Heart left ventricle (tissue), 16 donors: ENCODE measurements at places on chromosomes 11 and 22. TPM values are rescaled to one million over a fixed set of nuclear protein-coding genes. Genes with fewer than 3 reads are reported as not detected.
A peak's percentile ranks its signal among the peaks of the same experiment; 100 is the strongest.

GRCh38 chr11:56906683-56907148, 82.0 kb upstream of the OR5AK2 start:
- no peak for DNase-seq

DNA sequence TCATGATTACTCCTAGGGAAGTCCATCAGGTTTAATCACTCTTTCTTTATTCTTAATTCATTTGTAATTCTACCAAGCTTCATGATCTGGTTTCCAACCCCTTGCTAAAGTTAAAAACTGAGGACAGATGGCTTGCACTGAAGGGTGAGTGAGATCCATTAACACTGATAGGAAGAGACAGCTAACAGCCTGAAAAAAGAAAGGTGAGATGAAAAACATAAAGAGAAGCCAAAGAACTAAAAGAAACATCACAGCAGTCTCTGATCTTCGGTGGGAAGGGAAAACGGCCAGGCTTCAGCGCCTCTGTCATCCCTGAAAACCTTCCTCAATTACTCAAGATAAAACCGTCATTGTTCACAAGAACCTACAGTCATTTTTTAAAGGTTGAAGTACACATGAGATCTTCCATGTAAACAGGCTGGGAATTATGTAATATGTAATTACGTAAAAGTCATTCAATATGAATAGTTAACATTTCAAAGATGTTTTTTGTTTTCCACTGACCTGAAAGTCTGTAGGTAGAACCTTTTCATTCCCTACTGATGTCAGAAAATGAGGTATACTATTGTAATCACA, 41.3 kb downstream of the VSIG10L2 start:
- no peak for DNase-seq

DNA sequence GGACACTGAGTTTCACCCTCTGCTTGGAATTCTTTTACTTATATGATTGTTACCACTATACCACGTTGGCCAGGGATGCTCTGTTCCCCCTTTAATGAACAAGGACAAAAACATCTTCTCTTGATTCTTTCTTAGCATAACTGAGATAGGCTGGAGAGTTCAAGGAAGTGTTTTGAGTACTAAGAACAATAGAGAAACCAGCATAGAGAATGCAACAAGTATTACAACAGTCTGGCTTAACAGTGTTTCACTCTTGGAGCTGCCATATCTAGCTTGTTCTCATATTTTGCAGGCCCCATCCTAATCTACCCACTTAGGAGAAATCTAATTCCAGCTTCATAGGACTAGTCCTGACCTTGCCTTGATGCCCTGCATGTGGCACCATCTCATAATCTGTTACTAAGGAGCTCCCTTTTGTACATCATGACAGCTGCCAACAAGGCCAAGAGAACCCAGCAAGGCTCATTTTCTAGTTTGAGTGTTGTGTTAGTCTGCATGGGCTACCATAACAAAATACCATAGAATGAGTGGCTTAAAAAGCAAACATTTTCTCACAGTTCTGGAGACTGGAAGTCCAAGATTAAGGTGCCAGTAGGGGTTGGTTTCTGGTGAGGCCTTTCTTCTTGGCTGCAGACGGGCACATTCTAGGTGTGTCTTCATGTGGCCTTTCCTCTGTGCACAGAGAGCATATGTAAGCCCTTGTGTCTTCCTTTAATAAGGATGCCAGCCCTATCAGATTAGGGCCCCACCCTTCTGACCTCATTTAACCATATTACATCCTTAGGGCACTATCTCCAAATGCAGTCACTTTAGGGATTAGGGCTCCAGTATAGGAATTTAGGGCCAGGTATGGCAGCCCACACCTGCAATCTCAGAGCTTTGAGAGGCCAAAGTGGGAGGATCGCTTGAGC, 37.8 kb downstream of the PACS1 start:
- DNase-seq = no peak

DNA sequence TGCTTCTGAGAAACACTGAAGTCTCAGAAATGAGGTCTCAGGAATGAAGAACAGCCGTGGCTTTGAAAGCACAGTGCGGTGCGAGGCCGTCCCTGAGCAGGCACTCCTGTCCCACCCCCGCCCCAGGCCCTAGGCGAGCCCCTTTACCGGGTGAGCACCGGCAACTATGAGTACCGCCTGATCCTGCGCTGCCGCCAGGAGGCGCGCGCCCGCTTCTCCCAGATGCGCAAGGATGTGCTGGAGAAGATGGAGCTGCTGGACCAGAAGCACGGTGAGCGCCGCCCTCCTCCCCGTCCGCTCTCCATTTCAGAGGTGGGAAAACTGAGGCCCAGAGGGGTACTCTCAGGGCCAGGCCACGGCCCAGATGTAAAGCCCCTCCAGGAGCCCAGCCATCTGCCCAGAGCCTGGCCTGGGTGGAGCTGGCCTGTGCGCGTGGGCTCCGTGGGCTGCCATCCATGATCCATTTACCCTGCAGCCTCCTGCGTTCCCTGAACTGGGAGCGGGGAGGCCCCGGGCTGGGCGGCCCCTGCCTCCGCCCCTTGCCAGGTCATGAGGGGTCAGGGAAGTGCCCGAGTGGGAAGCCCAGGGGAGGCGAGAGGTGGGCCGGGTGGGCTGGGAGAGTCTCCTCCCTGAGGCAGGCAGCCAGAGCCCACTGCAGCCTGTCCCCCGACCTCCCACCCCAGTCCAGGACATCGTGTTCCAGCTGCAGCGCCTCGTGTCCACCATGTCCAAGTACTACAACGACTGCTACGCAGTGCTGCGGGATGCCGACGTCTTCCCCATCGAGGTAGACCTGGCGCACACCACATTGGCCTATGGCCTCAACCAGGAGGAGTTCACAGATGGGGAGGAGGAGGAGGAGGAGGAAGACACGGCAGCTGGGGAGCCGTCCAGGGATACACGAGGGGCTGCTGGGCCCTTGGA, 9.5 kb downstream of the SLC16A8 start:
- no peak for DNase-seq

DNA sequence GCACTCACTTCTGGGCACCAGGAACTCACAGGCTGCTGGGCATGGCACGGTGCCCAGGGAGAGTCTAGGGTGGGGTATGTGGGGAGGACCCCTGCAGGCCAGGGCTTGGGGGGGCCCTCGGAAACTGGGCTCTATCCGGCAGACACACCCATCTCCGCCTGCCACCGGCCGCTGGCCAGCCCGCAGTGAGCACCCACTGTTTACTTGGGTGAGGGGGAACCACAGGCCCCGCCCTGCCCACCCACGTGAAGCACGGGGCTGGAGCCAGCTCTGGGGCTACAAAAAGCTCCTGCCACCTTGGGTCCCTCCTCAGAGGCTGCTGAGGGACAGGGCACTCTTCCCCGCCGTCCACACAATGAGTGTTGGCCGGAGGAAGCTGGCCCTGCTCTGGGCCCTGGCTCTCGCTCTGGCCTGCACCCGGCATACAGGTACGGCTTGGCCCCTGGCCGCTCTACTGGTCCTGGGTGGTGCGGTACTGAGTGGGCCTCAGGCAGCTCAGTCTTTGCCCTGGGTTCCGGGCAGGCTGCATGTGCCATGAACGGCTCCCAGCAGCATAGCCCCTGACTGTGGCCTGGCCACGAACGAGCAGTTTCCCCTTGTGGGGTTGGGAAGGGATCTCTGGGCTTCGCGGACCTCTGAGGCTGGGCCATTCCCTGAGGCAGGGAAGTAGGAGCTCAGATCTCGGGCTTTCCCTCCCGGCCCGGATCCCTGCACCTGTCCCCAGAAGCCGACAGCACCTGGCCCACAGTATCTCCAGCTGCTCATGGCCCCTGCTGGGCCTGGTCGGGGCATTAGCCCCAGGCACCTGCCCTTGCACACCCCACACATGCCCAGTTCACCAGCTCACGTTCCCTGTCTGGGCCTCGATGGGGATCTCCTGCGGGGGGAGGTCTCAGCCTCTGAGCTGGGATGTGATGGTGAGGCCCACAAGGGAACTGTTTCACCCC, at the start of gene MUC5AC:
MUC5AC (plus strand) TSS at position 309 of the 947 bp plus-strand sequence; CDS start at position 356, 47 bp downstream.
- DNase-seq = no peak

The NAV2 gene
- 15.0 TPM for total RNA-seq

DNA sequence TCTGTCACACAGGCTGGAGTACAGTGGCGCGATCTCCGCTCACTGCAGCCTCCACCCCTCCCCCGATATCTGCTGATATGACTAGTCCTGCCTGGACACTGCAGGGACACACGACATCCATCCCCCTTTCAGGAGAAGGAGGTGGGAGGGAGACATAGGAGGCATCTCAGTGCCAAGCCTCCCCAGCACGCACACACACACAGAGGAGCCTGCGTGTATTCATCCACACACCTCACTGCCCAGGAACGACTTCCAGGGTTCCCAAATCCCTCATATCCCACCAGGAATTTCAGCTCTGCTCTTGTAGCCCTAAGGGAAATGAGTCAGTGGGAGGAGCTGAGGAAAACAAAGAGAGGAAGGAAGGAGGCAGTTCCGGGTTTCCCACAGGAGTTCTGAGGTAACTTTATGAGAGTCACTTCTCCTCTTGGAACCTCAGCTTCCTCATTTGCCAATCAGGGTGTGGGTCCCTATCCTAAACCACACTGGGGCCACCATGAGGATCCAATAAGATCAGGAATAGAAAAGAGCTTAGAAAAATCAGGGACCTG, 37.2 kb upstream of the ACER3 start:
- DNase-seq = peak; percentile 60

GRCh38 chr22:38454353-38455075, 485 bp downstream of the KCNJ4 start:
- no peak for DNase-seq

DNA sequence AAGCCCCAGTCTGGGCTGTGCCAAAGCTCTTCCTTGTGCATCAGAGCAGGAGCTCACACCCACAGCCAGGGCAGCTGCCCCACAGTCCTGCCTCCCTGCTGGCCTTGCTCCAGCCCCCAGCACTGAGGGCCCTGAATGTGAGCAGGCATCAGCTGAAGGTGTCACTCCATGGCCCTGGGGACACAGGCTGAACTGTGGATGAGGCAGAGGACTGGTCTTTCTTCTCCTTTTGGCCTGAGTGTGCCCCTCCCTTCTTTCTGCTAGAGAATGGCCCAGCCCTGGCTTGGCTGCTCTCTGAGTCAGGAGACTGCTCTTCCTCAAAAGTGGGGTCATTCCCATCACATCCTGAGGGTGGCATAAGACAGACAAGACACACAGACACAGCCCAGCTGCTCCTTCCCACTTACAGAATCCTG, 16.2 kb downstream of the OTOG start:
- DNase-seq = no peak

DNA sequence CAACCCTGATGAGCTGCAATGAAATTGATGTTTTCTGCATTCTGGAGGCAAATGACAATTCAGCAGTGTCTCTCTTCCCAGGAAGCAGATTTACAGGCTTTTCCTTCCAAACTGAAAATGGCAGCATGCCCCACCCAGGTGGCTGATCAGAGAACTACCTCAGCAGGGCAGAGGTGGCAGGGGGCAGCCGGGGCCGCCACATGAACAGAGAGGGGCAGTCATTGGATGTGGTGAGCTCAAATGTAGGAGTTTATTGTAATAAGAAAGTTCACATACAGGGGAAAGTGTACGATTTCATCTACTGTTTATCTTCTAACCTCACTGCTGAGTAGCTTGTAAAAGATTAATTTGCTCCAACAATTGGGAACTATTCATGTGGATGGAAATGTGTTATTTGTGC, 15.7 kb upstream of the PARVA start:
- no peak for DNase-seq

DNA sequence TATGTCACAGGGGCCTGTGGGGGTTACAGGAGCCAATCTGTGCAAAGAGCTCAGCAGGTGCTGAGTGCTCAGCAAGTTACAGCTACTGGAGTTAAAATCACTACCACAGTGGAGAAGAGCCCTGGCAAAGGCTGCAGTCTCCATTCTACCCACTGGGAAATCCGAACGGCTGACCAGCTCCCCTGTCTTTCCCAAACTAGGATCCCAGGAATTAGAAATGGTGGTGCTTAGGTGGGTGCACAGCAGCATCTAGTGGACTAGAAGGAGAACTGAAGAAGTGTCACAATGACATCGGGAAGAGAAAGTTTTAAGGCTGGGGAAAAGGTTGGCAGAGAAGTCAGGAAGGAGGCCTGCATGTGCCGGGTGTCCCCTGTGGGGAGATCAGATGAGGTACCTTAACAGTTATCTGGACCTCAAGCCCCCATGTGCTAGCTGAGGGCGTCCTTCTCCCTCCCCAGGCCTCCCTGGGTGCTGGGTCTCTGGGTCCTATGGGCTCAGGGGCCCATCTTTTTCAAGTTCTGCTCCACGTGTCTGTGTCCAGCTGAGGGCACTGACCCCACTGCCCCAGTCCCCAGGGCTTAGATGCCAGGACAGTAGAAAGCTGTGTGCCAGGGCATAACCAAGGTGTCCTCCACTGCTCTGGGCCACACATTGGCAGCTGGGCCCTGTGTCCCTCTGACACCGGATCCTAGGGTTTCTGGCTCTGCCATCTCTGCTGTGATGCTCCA, 1.9 kb downstream of the PIWIL3 start:
- DNase-seq = no peak

The SYT7 gene
- 17.1 TPM for total RNA-seq

GRCh38 chr11:67416416-67417335, 1.2 kb downstream of the CARNS1 start:
- DNase-seq = no peak

The SLC17A6 gene
- not detected for total RNA-seq

- no peak for DNase-seq
These were observed 1.1 kb downstream of the TAF1D start for GRCh38 chr11:93740031-93740729.

The SSTR3 gene
- not detected for total RNA-seq

DNA sequence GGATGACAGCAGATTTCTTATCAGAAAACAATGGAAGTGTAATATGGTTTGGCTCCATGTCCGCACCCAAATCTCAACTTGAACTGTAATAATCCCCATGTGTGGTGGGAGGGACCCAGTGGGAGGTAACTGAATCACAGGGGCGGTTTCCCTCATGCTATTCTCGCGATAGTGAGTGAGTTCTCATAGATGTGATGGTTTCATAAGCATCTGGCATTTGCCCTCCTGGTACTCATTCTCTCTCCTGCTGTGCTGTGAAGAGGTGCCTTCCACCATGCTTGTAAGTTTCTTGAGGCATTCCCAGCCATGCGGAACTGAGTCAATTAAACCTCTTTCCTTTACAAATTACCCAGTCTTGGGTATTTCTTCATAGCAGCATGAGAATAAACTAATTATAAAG, 81.0 kb upstream of the SCUBE2 start:
- DNase-seq = no peak

GRCh38 chr11:1927848-1928469, 8.5 kb downstream of the TNNT3 start:
- DNase-seq = no peak

GRCh38 chr11:19785265-19785664, 72.6 kb downstream of the NAV2 start:
- no peak for DNase-seq

The OR52E5 gene
- not detected for total RNA-seq

The MUS81 gene
- 38.7 TPM for total RNA-seq

DNA sequence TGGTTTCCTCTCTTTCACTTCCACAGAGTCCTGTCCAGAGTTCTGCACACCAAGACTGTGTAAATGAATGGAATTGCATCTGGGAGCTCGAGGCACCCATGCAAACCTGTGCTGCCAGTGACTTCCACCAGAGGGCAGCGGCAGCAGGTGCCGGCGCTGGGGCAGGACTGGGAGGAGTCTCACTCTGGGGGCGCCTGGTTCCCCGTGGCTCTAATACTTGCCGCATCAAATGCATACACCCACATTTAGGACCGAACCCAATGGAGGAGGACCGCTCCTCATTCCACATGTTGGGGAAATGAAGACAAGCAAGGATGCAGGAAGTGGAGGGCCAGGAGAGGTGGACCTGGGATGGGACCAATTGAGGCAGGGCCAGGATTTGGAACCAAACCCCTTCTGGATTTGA, 1.1 kb upstream of the CD6 start:
- DNase-seq = peak; percentile 72

GRCh38 chr22:46196278-46196677, 46.0 kb downstream of the PPARA start:
- peak; percentile 64 for DNase-seq
